ENCODE measurements at places on chromosomes 7 and 10.

- no peak for DNase-seq
These were observed 2.4 kb downstream of the EPO start for GRCh38 chr7:100722480-100723212.

DNA sequence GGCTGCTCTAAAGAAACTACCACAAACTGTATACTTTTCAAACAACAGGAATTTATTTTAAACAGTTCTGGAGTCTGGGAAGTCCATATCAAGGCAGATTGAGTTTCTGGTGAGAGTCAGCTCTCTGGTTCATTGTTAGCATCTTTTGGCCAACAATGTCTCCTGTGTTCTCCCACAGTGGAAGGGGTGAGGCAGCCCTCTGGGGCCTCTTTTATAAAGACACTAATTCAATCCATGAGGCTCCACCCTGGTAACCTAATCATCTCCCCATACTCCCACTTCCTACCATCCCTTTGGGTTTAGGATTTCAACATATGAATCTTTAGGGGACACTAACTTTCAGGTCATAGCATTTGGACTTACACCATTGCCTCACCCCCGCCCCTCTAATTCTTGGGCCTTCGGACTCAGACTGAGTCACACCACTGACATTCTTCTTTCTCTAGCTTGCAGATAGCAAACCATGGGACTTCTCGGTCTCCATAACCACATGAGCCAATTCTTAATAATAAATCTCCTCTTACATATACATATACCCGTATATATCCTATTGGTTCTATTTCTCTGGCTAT lies 64.3 kb upstream of the ANTXRL start:
- no peak for DNase-seq

GRCh38 chr10:51250278-51250920 lies 176.1 kb downstream of the PRKG1 start:
- no peak for DNase-seq

DNA sequence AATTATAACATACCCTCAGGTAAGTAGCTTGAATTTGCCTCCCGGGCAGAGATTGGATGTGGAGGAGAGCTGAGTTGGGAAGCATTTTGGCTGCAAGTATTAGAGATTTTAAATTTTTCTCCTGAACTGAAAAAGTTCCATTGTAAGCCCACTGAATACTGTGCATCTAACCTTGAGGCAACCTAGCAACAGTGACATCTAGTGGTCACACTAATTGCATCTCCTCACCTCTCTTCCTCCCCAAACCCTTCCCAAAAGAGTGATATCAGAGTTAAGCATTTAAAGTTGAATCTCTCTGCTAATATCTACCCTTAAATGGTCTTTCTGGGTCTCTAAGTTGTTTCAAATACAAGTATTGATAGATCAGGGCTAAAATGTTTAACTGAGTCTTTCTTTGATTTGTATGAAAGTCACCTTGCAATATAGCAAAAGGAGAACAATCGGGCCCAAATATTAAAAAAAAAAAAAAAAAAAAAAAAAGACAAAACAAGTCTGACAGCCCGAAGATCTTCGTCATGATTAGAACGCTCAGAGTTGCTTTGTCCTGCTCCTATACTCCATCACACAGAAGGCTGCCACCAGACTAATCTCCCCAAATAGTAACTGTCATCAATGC lies 40.4 kb upstream of the DLX5 start:
- DNase-seq: no peak

GRCh38 chr7:31811650-31812461 lies 124.8 kb downstream of the PPP1R17 start:
- DNase-seq: no peak

DNA sequence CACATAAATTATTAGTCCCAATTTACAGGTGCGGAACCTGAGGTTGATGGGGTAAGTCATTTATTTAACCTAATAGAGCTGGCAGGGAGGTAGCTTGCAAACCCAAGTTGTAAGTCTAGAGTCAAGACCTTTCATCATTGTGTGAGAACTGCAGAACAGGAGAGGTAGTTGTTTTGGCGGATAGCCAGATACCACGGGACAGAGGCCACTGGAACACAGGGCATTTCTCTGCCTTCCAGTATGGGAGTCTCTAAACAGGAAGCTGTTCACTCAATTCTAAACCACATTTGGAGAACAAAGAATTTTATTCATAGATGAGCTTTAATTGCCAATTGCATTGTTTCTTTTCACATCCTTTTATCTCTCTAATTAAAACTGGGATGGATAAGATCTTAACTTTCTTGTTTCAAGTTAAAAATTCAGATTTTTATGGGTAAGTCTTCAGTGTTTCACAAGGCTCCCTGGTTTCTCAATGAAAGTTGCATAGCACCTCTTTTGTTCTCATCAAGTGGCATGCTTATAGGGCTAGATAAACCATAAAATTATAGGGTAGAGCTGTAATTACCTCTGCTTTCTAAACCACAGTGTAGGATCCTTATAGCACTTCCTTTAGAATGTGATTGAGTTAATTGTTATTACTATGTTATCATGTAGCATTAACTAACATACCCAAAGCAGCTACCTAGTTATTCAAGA lies 489.0 kb downstream of the GATA3 start:
- DNase-seq: no peak

- DNase-seq: no peak
These were observed 23.6 kb upstream of the SEMA3C start for GRCh38 chr7:80942261-80943041.

DNA sequence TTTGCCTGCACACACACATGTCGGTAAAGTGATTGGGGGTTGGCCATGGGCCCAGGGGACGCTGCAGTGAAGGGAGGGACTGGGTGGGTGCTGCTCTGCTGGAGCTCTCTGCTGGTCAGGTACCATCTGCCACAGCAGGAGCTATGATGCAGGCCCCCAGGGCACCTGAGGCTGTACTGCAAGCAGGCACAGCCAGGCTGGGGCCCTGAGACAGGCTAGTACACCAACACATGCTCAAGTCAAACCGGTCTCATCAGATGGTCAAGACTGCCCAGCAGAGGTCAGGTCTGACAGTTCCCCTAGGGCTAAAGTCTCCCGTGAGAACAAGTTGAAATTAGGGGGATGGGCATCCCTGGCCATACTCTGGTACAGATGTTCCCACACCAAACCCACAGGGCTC lies 118.3 kb upstream of the THSD7A start:
- DNase-seq: no peak

- no peak for DNase-seq
These were observed 74.8 kb upstream of the FOXK1 start for GRCh38 chr7:4607311-4607729.

- DNase-seq: no peak
These were observed 55.9 kb downstream of the ETV1 start for GRCh38 chr7:13933536-13933935.

- DNase-seq: no peak
These were observed 48.3 kb upstream of the ZMIZ2 start for GRCh38 chr7:44700322-44700721.

GRCh38 chr7:155579565-155579964 lies 33.2 kb upstream of the CNPY1 start:
- no peak for DNase-seq

DNA sequence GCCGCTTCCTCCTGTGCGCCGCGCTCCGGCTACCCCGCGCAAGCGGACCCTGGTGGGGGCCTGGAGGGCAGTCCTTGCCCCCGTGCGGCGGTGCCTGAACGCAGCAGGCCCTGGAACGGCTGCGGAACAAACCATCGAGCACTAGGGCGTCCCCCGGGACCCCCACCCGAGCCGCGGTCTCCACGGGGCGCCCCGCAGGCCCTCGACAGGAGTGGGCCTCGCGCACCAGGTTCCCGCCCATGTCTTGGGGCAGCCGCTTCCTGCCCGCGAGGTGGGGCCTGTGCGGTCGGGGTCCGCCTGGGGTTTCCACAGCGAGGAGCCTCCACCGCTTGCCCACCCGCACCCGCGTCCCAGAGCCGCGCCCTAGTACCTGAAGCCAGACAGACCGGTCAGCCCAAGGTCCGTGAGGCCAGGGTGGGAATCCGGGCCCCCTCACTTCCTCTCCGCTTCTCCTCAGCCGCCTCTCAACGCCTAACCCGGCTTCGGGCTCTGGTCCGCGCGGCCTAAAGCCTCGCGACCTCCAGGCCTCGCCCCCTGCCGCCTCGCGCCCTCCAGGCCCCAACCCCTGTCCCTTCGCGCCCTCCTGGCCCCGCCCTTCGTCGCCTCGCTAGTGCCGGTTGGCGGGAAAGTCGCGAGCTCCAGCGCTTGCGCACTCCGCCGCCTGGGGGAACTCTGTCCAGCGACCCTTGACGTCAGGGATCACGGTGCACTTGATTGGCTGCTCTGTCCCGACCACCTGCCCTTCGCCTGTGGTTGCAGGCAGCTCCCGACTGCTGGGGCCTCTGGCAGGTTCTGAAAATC lies 7.0 kb upstream of the GBX1 start:
- DNase-seq: no peak

GRCh38 chr7:23712368-23713284 lies 2.6 kb downstream of the STK31 start:
- DNase-seq: no peak

GRCh38 chr10:80542652-80543318 lies 5.1 kb downstream of the SH2D4B start:
- no peak for DNase-seq

GRCh38 chr10:128721963-128722445 lies 595.8 kb upstream of the MKI67 start:
- no peak for DNase-seq

DNA sequence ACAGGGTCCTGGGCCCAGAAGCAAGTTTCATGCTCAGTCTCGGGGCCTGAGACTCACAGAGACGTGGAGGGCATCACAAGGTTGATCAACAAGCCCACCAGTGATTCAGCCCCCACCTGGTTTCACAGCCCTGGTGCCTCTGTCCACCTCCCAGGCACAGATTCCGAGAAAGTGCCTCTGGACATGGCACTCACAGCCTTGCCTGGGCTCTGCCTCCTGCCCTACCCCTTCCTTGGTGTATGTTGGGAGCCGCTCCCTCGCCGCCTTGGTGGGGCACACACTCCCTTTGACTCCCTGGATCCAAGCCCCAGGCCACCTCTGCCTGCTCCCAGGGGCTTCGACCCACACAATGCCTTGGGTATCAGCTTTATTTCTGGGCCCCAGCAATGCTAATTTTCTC lies 200.8 kb upstream of the PPP2R2D start:
- no peak for DNase-seq

GRCh38 chr7:95335093-95335492 lies 10.8 kb upstream of the PON1 start:
- no peak for DNase-seq

GRCh38 chr10:59465088-59465487 lies 102.7 kb upstream of the FAM13C start:
- no peak for DNase-seq

GRCh38 chr10:102819054-102819453 lies 18.2 kb downstream of the CYP17A1 start:
- DNase-seq: no peak

DNA sequence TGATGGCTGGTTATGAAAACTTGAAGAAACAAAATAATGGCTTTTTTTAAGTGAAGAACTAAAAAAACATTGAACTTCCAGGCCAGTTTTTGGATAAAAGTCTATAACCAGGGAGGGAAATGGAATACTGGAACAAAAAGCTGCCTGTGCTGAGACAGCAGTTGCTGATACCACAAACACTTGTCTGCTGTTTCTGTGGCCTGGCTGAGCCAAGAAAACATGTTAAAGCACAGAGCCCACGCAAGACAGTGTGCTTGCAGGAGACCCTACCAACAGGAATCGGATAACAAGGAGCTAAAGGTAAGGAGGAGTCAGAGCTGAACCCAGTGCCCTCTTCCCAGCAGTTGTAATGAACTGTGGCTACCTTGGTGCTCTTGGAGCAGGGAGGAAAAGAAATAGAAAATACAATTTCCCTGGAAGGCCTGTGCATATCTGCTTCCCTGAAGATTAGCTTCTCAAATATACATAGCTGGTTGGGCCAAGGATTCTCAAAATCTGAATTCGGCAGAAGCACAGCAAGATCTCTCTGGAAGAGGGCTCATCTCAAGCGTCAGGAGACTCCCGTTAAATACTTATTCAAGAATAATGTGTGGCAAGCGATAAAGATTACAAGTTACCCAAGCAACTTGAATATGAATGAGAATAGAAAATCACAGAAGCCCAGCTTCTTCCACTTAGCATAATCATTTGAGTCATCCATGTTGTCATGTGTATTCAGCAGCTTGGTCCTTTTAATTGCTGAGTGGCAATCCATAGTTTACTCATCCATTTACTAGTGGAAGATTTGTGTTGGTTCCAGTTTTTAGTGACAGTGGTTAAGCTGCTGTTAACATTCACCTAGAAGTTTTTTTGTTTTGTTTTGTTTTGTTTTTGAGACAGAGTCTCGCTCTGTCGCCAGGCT lies 87.6 kb downstream of the NOD1 start:
- no peak for DNase-seq

DNA sequence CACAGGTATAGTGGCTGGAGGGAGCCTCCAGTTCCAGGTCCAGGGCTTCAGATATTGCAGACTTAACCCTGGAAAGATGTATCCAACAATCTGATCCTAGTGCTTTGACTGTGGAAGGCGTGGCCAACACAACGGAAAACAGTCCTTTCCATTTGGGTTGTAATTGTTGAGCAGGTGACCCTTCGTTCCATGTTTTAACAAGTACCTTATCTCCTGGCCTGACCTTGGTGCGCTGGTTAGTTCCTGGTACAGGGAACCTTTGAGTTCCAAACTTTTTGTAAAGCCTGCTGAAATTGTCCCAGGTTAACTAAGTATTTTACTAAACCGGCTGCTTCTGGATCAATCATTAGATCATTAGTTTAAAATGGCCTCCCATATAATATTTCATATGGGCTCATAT lies 23.9 kb upstream of the GIMAP6 start:
- DNase-seq: no peak

GRCh38 chr7:12357508-12357907 lies 46.2 kb downstream of the VWDE start:
- DNase-seq: no peak

DNA sequence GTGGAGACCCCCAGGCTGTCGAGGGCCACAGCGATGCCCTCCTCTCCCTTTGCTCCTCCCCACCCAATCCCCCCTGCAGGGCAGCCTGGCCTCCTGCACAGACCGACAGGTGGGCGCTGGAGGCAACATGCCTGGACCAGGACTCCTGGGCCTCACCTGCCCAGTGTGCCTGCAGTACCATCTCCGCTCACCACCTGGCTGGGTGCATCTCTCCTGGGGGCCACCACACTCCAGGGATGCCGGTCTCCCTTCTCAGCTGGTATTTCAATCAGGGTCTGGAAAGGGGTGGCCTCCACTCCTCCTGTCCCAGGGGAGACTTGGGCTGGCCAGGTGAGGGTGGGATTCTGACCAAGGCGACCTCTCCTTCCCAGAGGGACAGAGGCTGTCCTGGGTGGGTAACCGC lies 17.2 kb upstream of the CFAP46 start:
- DNase-seq: no peak
